A673 (cell line): ENCODE measurements at places on chromosomes 1 and 21.
A peak's percentile ranks its signal among the peaks of the same experiment; 100 is the strongest.

GRCh38 chr1:234525099-234525799 is 46.3 kb upstream of the TARBP1 start:
- H3K36me3 ChIP-seq = no peaks in the 10 kb centered on the region
- no peaks in the 10 kb centered on the region for H3K27me3 ChIP-seq
- DNase-seq = no peak
- H3K4me1 ChIP-seq = peaks cover 48% of the 10 kb centered on the region
- H3K4me3 ChIP-seq = no peak overlapping the region

GRCh38 chr1:20484519-20485462 is 1.2 kb downstream of the CAMK2N1 start:
- no peak overlapping the region for H3K27ac ChIP-seq
- H3K36me3 ChIP-seq = no peaks in the 10 kb centered on the region
- H3K27me3 ChIP-seq = peaks cover 96% of the 10 kb centered on the region
- H3K4me3 ChIP-seq = peak overlapping the region; percentile 31

- H3K4me3 ChIP-seq = no peak overlapping the region
- H3K4me1 ChIP-seq = peaks cover 11% of the 10 kb centered on the region
- DNase-seq = no peak
Measured at GRCh38 chr1:163933437-163933836, 611.7 kb downstream of the NUF2 start.

DNA sequence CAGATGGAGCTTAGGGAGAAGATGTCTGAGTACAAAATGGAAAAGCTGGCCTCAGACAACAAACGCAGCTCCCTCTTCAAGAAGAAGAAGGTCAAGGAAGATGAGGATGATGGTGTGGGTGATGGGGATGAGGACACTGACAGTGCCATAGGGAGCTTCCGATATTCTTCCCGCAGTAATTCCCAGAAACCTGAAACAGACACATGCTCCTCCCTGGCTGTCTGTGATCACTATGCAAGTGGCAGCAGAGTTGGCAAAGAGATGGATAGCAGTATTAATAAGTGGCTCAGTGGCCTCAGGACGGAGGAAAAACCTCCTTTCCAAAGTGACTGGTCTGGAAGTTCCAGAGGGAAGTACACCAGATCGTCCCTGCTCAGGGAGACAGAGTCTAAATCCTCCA is 33.8 kb downstream of the STYXL2 start:
- H3K4me1 ChIP-seq = no peaks in the 10 kb centered on the region
- no peaks in the 10 kb centered on the region for H3K27me3 ChIP-seq
- H3K27ac ChIP-seq = no peak overlapping the region
- H3K36me3 ChIP-seq = no peaks in the 10 kb centered on the region

DNA sequence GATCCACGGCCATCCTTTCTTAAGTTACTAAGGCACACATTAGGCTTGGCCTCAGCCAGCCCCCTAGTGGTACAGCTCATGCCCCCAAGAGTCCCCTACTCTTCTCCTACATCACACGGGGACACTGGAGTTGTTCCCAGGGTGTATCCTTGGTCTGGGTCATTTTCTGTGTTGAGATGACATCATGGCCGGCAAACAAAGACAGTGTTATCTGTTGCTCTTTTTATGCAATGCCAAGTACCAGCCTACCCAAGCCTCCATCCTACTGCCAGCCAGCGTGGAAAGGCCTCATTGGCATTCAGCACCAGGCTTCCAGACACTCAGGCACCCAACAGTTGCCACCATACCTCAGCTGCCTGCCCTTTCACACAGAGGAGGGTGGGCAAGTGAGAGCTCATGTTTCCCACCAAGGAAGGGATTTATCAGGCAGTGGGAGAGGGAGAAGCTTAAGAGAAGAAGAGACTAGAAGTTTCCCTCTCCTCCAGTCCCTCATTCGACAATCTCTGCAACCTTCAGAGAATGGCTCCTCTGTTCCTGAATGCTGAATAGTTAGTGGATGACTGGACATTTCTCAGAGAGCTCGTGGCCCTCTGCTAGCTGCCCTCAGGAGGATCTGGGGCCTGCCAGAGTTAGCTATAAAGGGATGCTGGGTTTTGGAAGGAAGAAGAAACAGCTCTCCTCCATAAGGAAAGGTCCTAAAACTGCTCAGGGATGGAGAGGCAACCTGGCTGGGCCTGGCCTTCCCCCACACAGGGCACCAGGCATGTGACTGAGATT is 17.7 kb downstream of the CBR1 start:
- no peaks in the 10 kb centered on the region for H3K36me3 ChIP-seq
- no peaks in the 10 kb centered on the region for H3K4me1 ChIP-seq
- no peak overlapping the region for H3K4me3 ChIP-seq
- no peak overlapping the region for H3K27ac ChIP-seq
- no peak for DNase-seq
